ENCODE measurements at places on chromosomes 5 and 9. TPM values are rescaled to one million over a fixed set of nuclear protein-coding genes. Genes with fewer than 3 reads are reported as not detected.

GRCh38 chr9:84456527-84456926 lies 116.0 kb upstream of the SLC28A3 start:
- DNase-seq, result peak; percentile 21

DNA sequence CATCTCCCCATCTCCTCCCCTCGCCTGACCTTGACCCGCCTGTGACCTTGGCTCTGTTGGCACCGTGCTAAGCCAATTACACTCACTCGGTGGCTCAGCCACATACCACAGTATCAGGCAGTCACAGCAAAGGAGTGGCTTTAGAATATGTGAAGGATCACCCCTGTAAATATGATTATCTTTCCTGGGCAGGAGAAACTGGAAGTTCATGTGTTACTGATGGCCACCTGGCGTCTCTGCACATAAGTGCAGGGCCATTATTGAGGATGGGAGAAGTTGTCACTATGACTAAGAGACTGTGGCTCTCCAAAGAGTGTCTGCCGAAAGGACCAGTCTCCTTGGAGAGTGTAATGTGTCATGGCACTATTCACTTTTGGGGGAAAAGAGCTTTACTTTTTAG lies 116.9 kb upstream of the S1PR3 start:
- DNase-seq, result no peak

- peak; percentile 69 for DNase-seq
Measured at GRCh38 chr5:149445739-149446369, 66.8 kb upstream of the IL17B start.

DNA sequence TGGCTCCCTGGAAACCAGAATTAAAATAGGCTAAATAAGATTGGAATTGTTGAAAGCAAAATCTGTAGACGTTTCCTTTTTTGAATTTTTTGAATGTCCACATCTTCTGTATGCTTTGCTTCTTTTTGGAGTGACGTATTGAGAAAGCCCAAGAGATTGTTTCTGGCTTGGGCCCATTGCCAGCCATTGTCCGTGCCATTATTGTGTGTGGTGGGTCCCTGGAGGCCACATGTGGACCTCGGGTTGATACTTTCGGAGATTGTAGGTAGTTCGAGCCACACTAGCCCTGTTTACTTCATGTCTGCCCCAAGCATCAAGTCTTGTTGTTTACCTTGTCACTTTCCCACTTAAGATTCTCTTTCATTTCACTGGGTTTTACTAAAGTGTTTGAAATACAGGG lies 106.0 kb downstream of the PALM2AKAP2 start:
- DNase-seq, result no peak

GRCh38 chr9:33157960-33158842 lies 8.9 kb downstream of the B4GALT1 start:
- DNase-seq, result no peak

- no peak for DNase-seq
Measured at GRCh38 chr5:151624476-151624875, 33.3 kb upstream of the FAT2 start.

DNA sequence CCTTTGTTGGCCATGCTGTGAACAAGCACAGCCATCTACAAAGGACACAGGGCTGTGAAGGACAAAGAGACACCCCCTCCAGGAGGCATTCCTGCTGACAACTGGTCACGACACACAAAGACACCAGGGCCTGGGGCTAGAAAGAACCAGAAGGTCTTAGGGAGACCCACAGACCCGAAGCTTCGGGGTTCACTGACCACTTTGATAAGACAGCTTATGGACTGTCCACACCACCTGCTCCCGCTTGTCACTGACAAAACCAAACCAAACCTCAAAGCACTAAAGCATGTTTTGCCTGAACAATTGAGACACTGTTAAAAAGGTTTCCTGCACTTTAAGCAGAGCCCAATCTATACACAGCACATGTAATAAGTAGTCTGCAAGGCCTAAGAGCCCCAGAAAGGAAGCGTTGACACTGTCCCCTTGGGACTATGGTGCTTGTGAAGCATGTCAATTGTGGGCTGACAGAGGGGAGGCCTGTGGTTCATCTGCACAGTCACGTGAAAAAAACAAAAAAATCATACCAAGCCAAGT lies 185.0 kb downstream of the GAPVD1 start:
- DNase-seq, result no peak

DNA sequence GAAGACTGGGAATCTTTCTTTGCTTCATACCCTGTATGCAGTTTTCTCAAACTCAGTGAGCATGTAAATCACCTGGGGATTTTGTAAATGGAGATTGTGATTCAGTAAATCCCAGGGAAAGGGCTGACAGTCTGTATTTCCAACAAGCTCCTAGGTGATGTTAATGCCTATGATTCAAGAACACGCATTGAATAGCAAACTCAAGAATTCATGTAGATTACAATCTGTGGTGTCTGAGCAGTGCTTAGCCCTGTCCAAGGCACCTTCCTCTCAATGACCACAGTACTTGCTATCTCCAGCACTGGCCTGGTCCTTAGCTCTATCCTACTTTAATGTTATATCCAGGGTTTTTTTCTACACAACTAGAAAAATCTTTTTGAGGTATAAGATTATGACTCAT lies 721.4 kb upstream of the MEF2C start:
- no peak for DNase-seq

- no peak for DNase-seq
Measured at GRCh38 chr5:39531306-39531705, 106.5 kb upstream of the DAB2 start.

DNA sequence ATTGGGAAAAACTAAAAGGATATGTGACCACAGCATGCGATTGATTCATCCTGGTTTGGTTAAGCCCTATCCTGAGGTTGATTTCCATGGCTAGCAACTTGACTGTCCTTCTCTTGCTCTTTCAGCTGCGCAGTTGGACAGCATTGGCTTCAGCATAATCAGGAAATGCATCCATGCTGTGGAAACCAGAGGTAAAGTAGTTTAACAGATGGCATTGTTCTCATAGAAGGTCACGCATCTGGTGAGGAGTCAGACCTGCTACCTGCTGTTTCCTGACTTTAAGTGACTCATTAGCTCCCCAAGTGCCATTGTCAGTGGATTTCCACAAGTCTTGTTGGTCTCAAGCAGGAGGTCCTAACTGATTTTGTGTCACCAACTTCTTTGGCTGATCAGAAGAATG lies 266.9 kb downstream of the ARHGAP26 start:
- no peak for DNase-seq

- no peak for DNase-seq
Measured at GRCh38 chr5:65796269-65796668, 74.3 kb downstream of the NLN start.

DNA sequence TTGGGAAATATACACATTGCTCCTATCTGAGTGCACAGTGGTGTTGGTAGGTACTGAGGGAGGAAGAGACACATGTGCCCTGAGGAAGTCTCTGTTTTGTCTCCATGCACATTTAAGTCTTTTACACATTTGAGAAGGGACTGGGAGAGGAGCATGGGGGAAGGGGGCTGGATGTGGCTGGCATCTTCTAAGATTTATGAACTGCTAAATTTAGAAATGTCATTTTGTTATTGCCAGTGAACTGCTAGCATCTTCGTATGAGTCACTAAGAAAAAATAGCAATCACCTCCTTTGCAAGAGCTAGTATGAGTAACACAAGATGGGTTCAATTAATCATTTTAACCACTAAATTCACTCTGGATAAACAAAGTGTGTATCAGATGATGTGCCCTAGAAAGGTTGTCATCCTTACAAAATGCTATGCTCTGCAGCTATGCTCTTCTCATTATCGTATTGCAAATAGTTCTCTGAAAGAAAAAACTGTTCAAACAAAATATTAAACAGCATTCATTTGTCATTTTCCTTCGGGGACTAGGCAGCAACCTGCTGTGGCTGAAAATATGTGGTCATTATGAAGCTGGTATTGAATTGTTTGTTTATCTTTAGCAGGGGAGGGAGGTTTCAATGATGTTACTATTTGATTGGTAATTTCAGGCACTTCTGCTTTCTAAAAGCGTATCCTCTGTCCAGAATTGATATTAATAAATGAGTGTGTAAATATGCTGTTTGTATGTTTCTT lies 236.5 kb downstream of the DMRTA1 start:
- peak; percentile 9 for DNase-seq

- DNase-seq, result no peak
Measured at GRCh38 chr5:115116001-115116400, 53.7 kb downstream of the TRIM36 start.

GRCh38 chr5:89755024-89755423 lies 654.5 kb downstream of the CETN3 start:
- DNase-seq, result no peak

MINAR2 gene
- polyA plus RNA-seq, result 0.03 TPM

PCDHGB7 gene
- polyA plus RNA-seq, result 17.3 TPM

ITGA2 gene
- 22.8 TPM for polyA plus RNA-seq

IFNA21 gene
- not detected for polyA plus RNA-seq

LCN10 gene
- polyA plus RNA-seq, result 2.4 TPM

PHYHD1 gene
- polyA plus RNA-seq, result 58.7 TPM

SH3PXD2B gene
- polyA plus RNA-seq, result 28.7 TPM
